ENCODE measurements at places on chromosomes 6 and 20. TPM values are rescaled to one million over a fixed set of nuclear protein-coding genes. Genes with fewer than 3 reads are reported as not detected.

DNA sequence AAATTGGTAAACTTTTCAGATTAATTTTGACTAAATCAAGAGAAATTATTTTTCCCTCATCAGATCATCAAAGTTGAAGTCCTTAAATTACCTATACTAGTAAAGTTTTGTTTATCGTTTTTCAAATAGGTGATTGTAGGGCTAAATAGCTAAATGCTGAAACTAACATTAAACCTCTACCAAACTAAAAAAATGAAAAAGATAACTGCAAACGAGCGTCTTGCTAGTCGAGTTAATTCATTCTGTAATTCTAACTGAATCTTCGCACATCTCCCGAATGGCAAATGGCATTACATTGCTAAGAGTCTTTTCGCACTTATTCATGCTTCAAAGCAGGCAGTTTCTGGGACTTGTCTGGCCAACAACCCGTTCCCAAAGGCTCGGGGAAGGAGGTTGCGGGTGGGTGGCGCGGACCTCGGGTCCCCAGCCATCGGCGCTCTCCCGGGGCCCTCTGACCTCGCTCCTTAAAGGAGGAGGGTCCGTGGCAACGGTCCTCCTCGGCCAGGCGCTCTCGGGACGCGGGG lies 43.8 kb downstream of the POPDC3 start:
- peaks cover 15% of the 10 kb centered on the region for H3K4me1 ChIP-seq
- peaks cover 3% of the 10 kb centered on the region for H3K36me3 ChIP-seq
- H3K27me3 ChIP-seq = no peaks in the 10 kb centered on the region

C20orf96 gene
- 12.1 TPM for total RNA-seq

DNA sequence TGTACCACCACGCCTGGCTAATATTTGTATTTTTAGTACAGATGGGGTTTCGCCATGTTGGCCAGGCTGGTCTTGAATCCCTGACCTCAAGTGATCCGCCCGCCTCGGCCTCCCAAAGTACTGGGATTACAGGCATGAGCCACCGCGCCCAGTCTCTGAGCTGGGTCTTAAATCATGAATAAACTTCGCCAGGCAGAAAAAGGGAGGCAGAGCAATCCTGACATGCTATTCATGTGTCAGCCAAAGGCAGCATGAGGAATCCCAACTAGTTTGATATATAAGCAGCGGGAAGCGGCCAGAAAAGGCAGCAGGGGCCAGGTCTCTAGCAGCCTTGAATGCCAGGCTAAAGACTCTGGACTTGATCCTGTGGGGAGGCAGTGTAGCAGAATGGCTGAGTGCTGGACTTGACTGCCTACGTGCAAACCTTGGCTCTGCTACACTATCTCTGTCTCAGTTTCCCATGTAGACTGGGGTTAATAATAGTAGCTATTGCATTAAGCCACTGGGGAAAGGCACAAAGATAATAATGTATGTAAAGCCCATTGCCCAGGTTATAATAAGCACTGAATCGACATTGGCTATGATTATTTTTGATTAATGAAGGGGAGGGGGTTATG lies 1.8 kb downstream of the PROCR start:
- peaks cover 12% of the 10 kb centered on the region for H3K4me1 ChIP-seq
- no peak for DNase-seq
- H3K27ac ChIP-seq = no peak overlapping the region
- peaks cover 1% of the 10 kb centered on the region for H3K27me3 ChIP-seq
- H3K36me3 ChIP-seq = no peaks in the 10 kb centered on the region

GRCh38 chr6:163231356-163232014 lies 183.0 kb upstream of the QKI start:
- H3K27ac ChIP-seq = no peak overlapping the region
- H3K4me1 ChIP-seq = peaks cover 2% of the 10 kb centered on the region
- peaks cover 6% of the 10 kb centered on the region for H3K27me3 ChIP-seq
- no peak for DNase-seq

GRM1 gene
- total RNA-seq = not detected

LPA gene
- not detected for total RNA-seq

MUC21 gene
- total RNA-seq = not detected

DNA sequence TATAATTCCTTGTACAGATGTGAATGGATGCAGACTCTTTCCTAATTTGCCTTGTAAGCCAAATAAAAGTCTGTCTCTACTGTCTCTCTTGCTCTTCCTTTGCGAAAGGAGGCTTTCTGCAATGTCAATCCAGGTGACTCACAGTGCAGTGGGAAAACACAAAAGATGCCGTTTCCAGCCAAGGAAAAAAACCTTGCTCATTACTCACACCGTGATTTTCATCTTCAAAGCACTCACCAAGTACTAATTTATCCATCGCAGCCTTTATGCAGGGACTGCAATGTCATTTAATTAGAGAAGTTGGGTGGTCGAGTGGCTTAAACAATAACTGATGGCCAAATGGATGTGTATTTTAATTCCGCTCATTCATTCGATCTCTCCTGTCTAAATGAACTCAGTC lies 23.8 kb downstream of the SAYSD1 start:
- DNase-seq = no peak
- no peak overlapping the region for H3K4me3 ChIP-seq
- peaks cover 38% of the 10 kb centered on the region for H3K27me3 ChIP-seq
- no peaks in the 10 kb centered on the region for H3K36me3 ChIP-seq

GRCh38 chr6:19067165-19067564 lies 680.0 kb downstream of the RNF144B start:
- H3K36me3 ChIP-seq = no peaks in the 10 kb centered on the region
- DNase-seq = no peak
- no peak overlapping the region for H3K27ac ChIP-seq
- H3K4me1 ChIP-seq = no peaks in the 10 kb centered on the region
- no peaks in the 10 kb centered on the region for H3K27me3 ChIP-seq
- H3K4me3 ChIP-seq = no peak overlapping the region

SLC17A1 gene
- not detected for total RNA-seq

GRCh38 chr6:93337014-93337413 lies 82.3 kb downstream of the EPHA7 start:
- H3K4me3 ChIP-seq = no peak overlapping the region
- no peak for DNase-seq
- H3K4me1 ChIP-seq = peaks cover 20% of the 10 kb centered on the region
- H3K27me3 ChIP-seq = no peaks in the 10 kb centered on the region
- peak overlapping the region; percentile 56 for H3K27ac ChIP-seq
